CD14-positive monocyte (primary cell): ENCODE measurements at places on chromosomes 12 and 14.

GRCh38 chr14:89185919-89186855, 230.8 kb downstream of the FOXN3 start:
- no peak for DNase-seq

DNA sequence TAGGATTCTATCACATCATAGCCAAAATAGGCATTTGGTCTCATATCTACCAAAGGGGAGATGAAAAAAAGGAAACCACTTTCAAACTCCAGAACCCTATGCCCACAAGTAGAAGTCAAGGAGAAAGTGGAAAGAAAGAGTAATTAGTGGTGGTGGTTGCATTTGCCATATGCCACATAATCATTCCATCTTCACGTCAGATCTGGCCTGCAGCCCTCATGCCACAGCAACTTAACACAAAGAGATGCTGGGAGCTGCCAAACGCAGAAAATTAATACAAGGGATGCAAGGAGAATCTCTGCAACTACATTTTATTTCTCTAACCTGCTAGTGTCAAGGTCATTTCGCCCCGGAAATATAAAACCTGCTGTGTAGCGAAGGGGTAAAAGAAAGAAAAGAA, 148.6 kb upstream of the FOXN3 start:
- DNase-seq = no peak

GRCh38 chr14:96727073-96727472, 70.1 kb upstream of the VRK1 start:
- no peak for DNase-seq

GRCh38 chr14:98167275-98167674, 1104.7 kb downstream of the BCL11B start:
- no peak for DNase-seq

DNA sequence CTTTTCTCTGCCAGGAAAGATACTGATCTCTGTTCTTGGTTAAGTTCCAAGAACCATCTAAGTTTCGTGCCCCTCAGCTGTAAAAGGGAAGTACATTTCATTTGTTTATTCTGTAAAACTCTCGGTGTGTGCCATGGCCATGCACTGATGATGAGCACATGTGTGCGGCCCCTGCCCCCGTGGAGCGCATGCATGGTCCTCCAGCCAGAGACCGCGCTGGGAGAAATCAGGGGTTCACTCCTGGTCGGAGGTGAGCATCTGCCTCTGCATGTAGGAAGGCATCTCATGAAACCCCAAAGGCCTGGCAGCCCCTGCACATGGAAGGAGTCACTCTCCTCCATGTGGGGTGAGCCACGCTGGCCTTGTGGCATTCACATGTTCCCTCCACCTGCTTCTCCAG, 102.5 kb upstream of the RTL1 start:
- DNase-seq = no peak

DNA sequence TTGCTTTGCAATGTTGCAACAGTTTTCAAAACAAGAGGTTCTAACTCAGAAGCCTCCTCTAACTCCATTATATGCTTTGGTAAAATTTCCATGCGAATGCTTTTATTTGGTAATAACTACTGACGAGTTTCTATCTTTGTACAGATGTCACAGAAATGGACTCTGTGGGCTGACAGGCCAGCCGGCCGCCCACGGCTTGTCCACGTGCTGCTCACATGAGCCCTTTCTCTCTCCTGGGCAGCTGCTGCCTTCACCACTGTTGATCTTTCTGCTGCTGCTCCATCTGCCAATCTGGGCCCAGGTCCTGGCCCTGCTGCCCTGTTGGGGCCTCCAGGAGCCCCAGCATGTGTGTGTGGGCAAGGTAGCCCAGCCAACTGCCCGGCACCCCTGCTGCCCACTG, 168.2 kb upstream of the TMEM132C start:
- DNase-seq = no peak

DNA sequence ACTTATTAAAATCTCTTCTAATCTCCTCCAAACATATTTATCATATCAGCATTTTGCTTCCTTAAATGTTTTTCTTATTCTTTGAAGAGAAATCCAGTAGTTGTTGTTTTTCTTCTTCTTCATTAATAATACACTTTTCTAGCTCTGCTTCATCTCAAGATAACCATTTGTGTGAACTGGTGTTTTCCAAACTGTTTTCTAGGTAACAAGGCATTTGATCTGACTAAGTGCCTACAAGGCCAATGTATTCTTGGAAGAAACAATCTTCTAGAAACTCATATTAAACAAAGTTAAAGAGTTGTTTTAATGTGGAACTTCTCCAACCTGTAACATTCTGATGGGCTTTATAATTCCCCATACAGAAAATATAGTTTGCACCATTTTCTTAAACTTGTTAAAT, 30.8 kb upstream of the IFNG start:
- no peak for DNase-seq

DNA sequence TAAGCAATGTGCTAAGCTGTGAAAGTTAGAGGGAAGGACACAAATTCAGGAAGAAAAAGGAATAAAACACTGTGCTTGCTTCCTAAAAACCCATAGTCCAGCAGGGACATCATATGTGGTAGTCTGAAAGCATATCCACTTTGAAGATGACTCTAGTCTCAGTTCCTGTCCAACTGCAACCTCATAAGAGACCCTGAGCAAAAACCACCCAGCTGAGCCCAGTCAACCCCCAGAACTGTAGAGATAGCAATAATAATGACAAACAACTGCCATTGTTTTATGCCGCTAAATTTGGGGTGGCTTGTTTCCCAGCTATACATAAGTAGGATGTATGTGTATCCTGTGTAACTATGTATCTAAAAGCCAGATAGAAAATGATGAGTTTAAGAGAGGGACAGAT, 3.9 kb upstream of the SERPINA4 start:
- no peak for DNase-seq

DNA sequence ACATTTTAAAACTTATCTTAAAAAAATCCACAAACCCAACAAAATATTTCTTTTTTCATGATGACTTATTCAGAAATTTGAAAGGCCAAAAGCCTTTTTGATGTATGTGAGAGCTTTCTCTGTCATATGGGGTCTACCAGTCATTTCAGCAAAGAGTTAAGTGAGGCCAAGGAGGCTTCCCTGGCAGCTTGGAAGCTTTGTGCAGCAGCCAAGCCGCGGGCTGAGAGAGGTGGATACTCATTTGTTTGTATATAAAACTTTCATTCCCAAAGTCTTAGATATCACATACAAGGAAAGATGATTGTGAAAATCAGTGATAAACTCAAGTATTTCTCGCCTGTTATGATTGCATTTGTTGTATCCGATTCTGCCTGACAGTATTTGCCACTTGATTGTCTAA, 48.5 kb upstream of the RNU6-8 start:
- no peak for DNase-seq

DNA sequence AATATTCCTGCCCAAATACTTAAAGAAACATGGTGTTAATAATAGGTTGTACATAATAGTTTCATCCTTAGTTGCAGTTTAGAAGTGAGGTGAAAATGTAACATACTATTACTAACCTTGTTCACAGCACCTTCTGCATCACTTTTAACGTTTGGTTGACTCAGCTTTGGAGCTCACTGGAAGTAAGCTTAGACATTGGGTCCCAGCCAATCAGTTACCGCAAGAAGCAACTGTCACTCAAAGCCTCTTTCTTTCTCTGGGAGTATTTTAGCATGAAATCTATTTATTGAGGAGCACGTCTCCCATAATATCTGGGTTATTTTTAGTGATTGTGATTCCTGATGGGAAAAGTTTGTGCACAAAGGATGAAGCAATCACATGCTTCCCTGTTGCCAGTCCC, 472.6 kb downstream of the SNAPC1 start:
- no peak for DNase-seq

GRCh38 chr12:132171293-132171967, 27.2 kb downstream of the NOC4L start:
- DNase-seq = no peak

- no peak for DNase-seq
Observed at GRCh38 chr12:101855364-101855884, 22.0 kb upstream of the DRAM1 start.

GRCh38 chr14:25826105-25826504, 771.7 kb downstream of the NOVA1 start:
- DNase-seq = no peak

DNA sequence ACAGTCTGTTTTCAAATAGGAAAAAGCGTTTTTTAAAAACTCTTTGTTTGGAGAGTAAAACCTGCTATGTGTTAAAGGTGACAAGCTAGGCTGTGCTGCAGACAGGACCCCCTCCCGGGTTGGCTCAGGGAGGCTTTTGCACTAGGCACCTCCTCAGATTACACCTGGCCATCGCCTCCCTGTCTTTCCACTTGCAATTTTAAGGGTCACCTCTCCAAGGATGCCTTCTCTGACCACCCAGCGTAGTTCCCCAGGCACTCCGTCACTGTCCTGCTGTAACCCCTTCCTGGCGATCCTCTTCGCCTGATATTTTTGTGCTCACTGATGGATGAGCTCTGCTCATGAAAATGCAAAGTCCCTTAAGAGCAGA, 80.7 kb downstream of the NTF3 start:
- DNase-seq = no peak

- DNase-seq = no peak
Observed at GRCh38 chr12:96236221-96236822, 42.1 kb downstream of the ELK3 start.

- DNase-seq = no peak
Observed at GRCh38 chr12:44497044-44497443, 379.1 kb downstream of the NELL2 start.

DNA sequence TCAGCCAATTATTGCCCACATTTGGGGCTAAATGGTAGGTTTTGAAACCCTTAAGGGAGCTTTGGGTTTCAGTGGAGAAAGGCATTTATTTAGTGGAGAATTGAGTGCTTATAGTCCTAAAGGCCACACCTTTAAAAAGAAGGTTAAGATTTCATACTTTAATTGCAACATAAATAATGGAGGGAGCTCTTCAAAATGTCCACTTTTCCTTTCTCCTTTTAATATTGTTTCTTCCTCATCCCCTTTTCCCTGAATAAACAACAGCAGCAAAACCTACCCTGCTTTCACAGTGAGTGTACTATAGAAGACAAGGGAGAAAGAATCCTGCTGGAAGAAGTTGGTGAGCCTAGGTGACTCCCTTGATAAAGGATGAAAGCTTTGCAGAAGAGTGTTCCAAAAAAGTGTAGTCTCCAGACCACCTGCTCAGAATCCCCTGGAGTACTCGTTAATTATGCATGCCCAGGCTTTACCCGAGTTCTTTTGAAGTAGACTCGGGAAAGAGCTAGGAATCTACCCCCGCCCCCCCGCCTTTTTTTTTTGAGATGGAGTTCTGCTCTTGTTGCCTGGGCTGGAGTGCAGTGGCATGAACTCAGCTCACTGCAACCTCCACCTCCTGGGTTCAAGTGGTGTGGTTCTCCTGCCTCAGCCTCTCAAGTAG, 11.5 kb upstream of the EID3 start:
- no peak for DNase-seq

GRCh38 chr14:23159532-23159931, 23.9 kb downstream of the SLC7A8 start:
- DNase-seq = no peak

DNA sequence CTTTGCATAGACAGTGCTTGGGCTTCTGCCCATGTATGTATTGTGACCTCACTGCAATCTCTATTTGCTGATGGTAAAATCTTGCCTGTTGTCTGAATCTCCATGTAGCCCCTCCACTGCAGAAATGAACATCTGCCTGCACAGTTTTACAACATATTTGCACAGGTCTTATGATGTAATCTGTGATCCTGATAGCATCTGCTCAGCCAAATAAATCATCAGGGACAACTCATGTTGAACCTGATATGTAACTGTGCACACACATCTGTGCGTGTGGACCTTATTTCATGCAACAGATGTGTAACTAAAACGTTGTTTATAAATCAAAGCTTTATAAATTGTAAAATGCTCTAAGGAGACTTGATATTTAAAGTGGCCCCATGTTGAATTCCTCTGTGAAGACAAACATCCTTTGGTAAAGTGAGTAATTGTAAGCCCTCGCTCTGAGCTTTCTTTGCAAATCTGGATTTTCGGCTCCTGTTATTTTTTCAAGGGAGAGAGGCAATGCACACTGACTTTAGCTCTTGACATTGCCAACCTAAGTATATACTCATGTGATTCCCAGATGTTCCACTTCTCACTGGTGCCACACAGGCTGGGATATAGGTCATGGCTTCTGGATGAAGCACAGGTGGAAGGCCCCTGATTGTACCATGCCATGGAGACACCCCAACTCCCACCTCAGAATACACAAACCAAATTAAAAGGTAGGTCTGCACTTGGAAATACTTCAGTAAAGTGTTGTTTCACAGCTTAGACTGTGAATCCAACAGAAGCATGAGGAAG, 371.3 kb downstream of the GRIN2B start:
- DNase-seq = no peak

DNA sequence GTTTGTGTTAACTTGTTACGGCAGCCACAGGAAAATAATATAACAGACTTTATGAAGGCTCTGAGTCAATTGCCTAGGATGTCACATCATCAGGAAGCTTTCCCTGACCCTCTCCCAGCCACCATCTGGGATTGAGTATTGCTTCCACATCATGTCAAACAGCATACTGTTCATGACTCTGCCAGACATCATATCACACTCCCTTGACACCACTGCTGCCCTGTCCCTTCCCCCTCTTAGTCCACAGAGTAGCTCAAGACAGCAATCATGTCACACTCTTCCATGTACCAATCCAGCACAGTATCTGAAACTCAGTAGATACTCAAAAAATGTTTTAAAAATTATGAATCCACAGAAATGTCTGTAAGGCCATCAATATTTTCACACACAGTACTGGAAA, 168.0 kb downstream of the PIK3C2G start:
- DNase-seq = no peak

GRCh38 chr12:113641426-113642030, 169.9 kb upstream of the LHX5 start:
- DNase-seq = no peak

GRCh38 chr14:77097006-77097699, 905 bp upstream of the CIPC start:
- no peak for DNase-seq

GRCh38 chr12:29398495-29398894, 17.5 kb upstream of the ERGIC2 start:
- DNase-seq = no peak

DNA sequence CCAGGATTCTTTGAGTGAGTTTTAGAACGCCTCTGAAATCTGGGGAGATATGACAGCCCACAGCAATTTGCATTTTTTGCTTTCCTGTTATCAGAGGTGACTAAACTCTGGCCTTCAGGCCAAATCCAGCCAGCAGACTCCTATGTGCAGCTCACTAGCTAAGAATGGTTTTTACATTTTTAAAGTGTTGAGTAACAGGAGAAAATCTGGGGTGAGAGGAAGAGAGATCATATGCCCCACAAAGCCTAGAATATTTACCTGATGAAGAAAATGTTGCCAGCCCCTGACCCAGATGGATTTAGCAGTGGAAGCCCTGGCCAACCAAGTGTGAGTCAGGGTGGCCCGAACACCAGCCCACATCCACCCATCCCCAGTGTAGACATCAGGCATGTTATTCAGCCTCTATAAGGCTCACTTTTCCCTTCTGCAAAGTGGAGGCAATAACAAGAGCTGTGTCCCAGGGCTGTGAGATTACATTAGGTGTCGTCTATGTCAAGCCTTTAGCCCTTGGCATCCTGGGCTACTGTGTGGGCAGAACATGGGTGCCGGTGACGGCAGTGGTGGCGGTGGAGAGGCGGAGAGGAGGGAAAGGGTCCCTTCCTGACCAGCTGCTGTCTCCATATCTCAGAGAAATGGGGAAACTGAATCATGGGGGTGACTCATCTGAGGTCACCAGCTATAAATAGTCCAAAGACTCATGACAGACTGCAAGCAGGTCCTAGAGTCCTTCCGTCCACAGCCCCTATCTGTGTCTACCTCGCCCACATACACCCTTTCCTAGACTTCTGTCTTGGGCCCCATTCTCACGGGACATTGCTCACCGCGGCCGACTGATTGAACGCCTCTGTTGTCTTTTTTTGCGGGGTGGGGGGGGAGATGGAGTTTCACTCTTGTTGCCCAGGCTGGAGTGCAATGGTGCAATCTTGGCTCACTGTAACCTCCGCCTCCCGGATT, 32.6 kb upstream of the CD9 start:
- DNase-seq = peak; percentile 99
